Heart left ventricle (tissue), 16 donors: ENCODE measurements at places on chromosomes 4 and X. TPM values are rescaled to one million over a fixed set of nuclear protein-coding genes. Genes with fewer than 3 reads are reported as not detected.
A peak's percentile ranks its signal among the peaks of the same experiment; 100 is the strongest.

- DNase-seq = no peak
Observed at GRCh38 chr4:178414042-178414441, 971.8 kb upstream of the AGA start.

- no peak for DNase-seq
Observed at GRCh38 chrX:45198301-45198700, 2.4 kb downstream of the DIPK2B start.

- DNase-seq = peak; percentile 41
Observed at GRCh38 chr4:72418458-72418857, 150.6 kb downstream of the ADAMTS3 start.

DNA sequence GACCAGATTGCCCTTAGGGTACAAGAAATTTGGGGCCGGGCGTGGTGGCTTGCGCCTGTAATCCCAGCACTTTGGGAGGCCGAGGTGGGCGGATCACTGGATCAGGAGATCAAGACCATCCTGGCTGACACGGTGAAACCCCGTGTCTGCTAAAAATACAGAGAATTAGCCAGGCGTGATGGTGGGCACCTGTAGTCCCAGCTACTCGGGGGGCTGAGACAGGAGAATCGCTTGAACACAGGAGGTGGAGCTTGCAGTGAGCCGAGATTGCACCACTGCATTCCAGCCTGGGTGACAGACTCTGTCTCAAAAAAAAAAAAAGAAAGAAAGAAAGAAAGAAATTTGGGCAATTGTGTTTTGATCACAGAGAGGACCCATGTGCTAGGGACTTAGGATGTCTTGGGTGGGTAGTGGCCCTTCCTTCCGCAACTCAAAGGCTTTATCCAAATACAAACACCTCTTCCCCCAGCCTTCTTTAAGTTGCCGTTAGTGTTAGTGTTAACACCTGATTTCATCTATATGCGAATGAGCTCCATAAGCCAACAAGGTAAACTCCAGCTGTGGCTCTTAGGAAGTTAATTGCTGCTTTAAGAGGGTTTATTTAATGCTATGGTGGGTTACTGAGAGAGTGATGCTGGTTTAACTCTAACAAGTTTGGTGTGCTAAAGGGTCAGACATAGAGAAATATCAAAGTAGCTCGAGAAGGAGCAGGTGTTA lies 8.6 kb upstream of the CCDC110 start:
- no peak for DNase-seq

GRCh38 chrX:124239324-124239723 lies 93.1 kb upstream of the TEX13D start:
- DNase-seq = no peak

DNA sequence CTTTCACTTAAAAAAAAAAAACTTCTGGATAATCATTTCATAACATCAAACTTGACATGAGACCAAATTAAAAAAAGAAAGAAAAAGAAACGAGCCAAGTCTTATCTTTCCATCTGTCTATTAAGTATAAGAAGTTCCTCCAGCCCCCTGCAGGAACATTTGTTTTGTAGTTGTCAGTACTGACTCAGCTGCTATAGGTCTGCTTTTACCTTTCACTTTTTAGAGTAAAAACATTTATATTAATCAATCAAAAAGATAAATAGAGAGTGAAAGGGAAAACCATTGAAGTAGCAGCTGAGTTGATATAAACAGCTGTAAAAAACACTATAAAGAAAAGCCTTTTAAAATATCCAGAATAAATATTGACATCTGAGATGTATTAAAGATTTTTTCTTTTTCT lies 46.1 kb downstream of the CCDC158 start:
- no peak for DNase-seq

- no peak for DNase-seq
Observed at GRCh38 chrX:99603091-99603814, 806.8 kb downstream of the PCDH19 start.

- no peak for DNase-seq
Observed at GRCh38 chrX:47170861-47171692, 22.6 kb upstream of the UBA1 start.

GRCh38 chrX:63421411-63421810 lies 70.3 kb upstream of the SPIN4 start:
- DNase-seq = no peak

GRCh38 chr4:89590128-89590527 lies 246.8 kb downstream of the SNCA start:
- DNase-seq = no peak

GRCh38 chrX:133640161-133641015 lies 225.1 kb upstream of the GPC4 start:
- DNase-seq = no peak

The SHISA3 gene
- 7.2 TPM for polyA plus RNA-seq

The ARAP2 gene
- polyA plus RNA-seq = 0.39 TPM

The F9 gene
- polyA plus RNA-seq = not detected

The KLF8 gene
- 3.5 TPM for polyA plus RNA-seq

The ANK2 gene
- polyA plus RNA-seq = 58.1 TPM

The PPP2R2C gene
- polyA plus RNA-seq = 0.22 TPM

The PABPC4L gene
- 0.54 TPM for polyA plus RNA-seq

The PITX2 gene
- not detected for polyA plus RNA-seq

The SMIM10L2A gene
- 1.2 TPM for polyA plus RNA-seq
